ENCODE measurements at places on chromosomes 12 and 14. TPM values are rescaled to one million over a fixed set of nuclear protein-coding genes. Genes with fewer than 3 reads are reported as not detected.

- H3K4me3 ChIP-seq, result no peak overlapping the region
- no peak overlapping the region for H3K27ac ChIP-seq
- no peaks in the 10 kb centered on the region for H3K36me3 ChIP-seq
Measured at GRCh38 chr12:123805173-123805572, 43.1 kb downstream of the DNAH10 start.

- no peak overlapping the region for H3K27ac ChIP-seq
- H3K4me3 ChIP-seq, result no peak overlapping the region
- H3K4me1 ChIP-seq, result peaks cover 31% of the 10 kb centered on the region
Measured at GRCh38 chr14:45089813-45090212, 5.9 kb downstream of the PRPF39 start.

DNA sequence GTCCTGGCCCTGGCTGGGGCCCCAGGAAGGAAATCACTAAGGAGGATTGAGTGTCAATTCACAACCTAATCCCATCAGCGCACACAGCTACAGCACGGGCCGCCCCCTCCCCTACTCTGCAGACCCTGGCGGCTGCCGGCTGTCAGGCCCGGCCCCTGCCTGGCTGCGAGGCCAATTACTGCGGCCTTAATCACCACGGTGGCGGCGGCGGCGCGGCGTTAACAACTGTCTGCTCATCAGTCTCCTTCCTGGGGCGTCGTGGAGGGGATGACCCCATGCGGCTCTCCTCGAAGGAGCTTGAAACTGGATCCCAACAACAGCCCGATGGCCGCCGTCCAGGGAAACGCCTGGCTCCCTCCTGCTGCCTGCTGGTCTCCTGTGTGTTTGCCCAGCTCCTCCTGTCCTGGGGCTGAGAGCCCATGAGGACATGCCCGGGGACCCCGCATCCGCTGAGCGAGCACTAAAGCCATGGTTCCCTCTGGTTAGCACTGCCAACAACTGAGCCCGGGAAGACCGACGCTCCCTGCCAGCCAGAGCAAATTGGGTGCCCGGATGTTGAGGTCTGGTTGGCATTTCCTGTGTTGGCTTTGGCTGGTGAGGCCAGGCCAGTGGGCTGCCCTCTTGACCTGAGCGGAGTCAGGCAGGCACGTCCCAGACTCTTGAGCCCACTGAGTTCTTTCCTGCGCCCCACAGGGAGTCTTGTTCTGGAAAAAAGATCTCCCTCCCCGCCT, 21.8 kb upstream of the EIF2B2 start:
- H3K4me1 ChIP-seq, result peaks cover 16% of the 10 kb centered on the region
- H3K27ac ChIP-seq, result peak overlapping the region; percentile 59
- H3K27me3 ChIP-seq, result peaks cover 38% of the 10 kb centered on the region
- H3K4me3 ChIP-seq, result no peak overlapping the region

DNA sequence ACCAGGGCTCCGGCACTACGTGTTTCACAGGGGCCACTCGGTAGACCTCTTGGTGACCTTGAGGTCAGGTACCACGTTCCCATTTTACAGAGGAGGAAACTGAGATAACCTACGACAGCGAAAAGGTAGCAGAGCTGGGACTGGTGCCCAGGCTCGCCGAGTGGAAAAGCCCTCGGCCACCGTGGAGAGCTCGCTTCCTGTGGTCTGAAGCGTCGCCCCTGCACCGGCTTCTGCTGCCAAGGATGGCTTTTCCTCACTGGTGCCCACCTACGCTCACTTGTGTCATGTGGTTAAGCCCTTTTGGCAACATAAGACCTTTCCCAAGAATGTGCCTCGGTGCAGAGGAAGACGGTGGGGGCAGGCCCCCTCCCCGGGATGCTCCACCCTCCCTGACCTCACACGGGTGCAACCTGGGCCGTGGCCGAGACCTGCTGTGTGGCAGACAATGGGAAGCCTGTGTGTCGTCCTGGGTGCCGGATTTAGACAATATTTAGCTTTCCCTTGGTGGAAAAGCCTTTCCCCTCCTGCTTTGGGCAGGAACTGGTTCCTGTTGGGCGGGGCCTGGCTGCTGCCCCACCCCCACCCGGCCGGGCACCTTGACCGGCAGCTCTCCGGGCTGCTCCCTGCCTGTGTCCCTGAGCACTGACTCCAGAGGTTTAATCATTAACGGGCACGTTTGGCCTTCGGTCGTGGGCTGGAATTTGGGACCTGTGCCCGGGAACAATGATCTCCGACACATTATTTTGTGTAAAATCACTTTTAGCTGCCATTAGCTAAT, 32.4 kb upstream of the PPP1R13B start:
- H3K36me3 ChIP-seq, result no peaks in the 10 kb centered on the region
- peaks cover 22% of the 10 kb centered on the region for H3K4me1 ChIP-seq
- H3K27me3 ChIP-seq, result no peaks in the 10 kb centered on the region
- peak; percentile 72 for DNase-seq

DNA sequence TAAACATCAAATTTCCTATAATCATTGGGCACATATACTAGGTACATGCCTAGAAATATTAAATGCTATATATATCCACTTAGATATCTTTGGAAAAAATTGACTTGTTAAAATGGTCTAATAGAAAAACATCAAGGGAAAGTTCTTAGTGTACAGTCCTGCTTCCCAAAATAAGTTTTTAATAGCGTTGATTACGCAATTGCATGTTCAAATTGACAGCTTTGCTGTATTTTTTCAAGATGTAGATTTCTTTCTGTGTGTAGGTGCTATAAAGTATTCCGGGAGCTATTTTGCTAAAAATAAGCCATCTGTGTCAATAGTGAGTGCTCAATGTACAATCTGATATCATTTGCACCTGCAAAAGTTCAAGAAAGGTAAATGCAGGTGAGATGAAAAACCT, 463.9 kb upstream of the ATP2B1 start:
- H3K4me3 ChIP-seq, result no peak overlapping the region
- H3K27ac ChIP-seq, result no peak overlapping the region
- H3K4me1 ChIP-seq, result peaks cover 4% of the 10 kb centered on the region
- DNase-seq, result no peak
- no peaks in the 10 kb centered on the region for H3K27me3 ChIP-seq

DNA sequence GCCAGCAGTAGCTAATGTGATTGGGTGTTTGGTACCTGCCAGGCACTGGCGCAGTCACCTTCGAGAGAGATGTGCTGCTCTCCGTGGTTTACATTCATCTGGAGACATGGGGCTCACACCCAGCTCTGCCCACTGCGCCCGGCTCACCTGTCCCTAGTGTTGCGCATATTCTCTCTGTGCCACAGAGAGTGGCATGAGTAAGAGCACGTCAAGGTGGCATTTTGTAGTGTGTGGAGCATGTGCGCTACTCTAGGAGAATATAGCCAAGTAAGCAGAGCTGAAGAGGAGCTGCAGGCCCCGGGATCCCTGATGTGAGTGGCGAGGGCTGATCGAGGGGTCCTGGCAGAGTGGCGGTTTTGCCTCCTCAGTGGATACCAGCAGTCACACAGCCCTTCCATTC, 46.9 kb downstream of the TPCN1 start:
- DNase-seq, result no peak
- no peaks in the 10 kb centered on the region for H3K27me3 ChIP-seq
- H3K27ac ChIP-seq, result no peak overlapping the region
- H3K4me3 ChIP-seq, result no peak overlapping the region
- H3K36me3 ChIP-seq, result peaks cover 2% of the 10 kb centered on the region

- DNase-seq, result no peak
- peaks cover 4% of the 10 kb centered on the region for H3K36me3 ChIP-seq
- no peak overlapping the region for H3K27ac ChIP-seq
- no peaks in the 10 kb centered on the region for H3K27me3 ChIP-seq
- H3K4me1 ChIP-seq, result no peaks in the 10 kb centered on the region
Measured at GRCh38 chr12:34119366-34119765, 97.1 kb downstream of the ALG10 start.

GRCh38 chr14:101979666-101980065, 15.3 kb downstream of the DYNC1H1 start:
- no peak overlapping the region for H3K4me3 ChIP-seq
- H3K36me3 ChIP-seq, result peaks cover 30% of the 10 kb centered on the region
- no peaks in the 10 kb centered on the region for H3K27me3 ChIP-seq
- DNase-seq, result no peak
- no peak overlapping the region for H3K27ac ChIP-seq

DNA sequence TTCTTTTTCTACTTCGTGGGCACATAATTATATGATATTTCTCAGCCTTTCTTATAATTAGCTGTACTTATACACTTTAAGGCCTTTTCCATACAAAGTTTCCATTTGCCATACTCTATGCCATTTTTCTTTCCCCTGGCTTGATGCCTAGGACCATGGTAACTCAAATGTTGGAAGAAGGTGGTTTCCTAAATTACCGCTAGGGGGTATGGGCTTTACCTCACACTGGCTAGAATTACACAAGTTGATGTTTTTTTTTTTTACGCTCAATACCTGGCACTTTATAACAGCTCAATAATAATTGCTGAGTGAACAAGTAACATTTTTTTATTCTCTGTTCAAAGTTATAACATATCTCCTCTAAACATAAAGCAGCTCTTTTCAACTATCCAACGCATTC, 306.8 kb upstream of the LRFN5 start:
- no peaks in the 10 kb centered on the region for H3K27me3 ChIP-seq
- no peaks in the 10 kb centered on the region for H3K36me3 ChIP-seq
- no peak for DNase-seq
- peaks cover 6% of the 10 kb centered on the region for H3K4me1 ChIP-seq

DNA sequence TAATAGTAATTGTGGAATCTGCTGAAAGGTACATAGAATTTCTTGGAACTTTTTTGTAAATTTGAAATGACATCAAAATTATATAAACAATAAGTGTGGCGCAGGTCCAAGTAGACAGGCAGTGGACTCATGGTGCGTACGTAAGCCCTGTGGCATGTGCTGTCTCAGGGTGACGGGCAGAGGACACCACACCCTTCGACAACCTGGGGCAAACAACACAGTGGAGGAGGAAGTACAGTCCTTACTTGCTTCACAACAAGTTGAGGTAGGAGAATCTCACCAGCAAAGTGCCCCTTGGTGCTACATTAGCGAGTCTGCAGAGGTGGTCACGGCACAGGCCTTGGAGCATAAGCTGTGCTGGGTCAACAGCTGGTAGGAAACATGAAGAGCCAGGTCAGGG, 180.9 kb downstream of the AEBP2 start:
- DNase-seq, result no peak
- H3K36me3 ChIP-seq, result no peaks in the 10 kb centered on the region
- H3K4me1 ChIP-seq, result peaks cover 2% of the 10 kb centered on the region
- H3K27me3 ChIP-seq, result no peaks in the 10 kb centered on the region

DNA sequence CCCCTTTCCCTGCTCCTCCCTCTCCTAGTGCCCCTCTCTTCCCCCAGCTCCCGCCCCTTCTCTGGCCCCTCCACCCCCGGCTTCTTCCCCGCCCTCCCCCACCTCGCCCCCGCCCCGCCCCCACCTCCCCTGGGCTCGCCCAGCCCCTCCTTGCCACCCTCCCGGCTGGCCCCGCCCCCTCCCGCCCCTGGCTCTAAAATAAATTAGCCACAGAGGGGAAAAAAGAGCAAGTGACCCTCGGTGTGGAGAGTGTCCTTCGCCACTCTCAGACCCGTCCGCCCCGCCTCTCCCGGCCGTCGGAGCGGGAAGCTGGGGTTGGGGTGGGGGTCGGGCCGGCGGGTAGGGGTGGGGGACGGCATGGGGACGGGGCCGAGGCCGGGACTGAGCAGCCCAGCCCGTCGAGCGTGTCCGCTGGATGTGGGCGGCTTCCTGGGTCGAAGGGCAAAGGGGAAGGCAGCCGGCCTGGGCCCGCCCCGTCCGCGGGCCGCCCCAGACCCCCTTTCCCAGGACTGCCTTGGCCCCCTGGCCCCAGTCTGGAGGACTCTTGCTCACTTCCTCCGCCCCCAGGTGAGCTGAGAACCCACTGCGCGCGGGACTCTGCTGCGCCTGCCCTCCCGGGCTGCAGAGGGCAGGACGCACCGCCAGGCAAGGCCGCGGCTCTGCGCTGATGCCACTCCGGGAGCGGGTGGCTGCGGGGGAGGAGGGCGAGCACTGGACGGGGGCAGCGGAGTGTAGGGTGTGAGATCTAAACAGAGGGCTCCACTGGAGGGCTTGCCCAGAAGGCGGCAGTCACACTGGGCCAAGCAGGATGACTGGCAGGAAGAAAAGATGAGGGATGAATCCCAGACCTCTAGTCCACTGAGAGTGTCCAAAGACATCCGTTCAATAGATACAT, 570 bp upstream of the FIGNL2 start:
- peak overlapping the region; percentile 68 for H3K4me3 ChIP-seq

DNA sequence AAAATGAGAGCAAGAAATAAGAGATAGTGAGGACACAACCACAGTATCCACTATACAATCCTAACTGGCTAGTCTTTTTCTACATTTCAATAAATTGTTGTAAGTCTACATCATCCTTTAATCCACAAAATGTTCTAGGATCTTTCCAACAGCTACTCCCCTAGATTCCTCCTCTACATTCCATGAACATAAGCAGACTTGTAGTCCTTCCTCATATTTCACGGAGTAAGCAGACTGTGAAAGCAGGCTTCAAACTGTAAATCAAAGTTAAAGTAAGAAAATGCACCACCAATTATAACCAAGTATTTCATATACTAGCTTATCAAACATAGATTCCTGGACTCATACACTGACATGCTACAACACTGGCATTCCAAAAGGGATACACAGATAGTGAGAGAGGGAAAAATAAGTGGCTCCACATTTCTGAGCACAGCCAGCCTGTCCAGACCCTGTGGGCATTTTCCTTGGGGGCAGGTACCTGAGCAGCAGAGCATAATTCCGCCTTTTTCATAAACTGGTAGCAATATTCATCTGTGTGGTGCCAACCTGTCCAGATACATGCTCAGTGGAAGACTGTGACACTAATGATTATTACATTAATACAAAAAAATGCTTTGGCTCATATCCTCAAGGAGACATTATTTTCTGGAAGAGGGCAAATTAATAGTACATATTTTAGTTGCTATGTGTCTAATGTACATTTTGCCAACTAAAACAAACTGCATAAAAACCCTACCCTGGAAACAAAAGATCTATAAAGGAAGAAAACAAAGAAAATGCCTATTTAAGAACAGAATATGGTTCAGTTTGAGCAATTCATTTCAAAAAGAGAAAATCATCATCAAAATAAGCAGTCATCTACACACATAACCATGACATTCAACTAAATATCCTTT, 113.3 kb upstream of the FSCB start:
- no peaks in the 10 kb centered on the region for H3K27me3 ChIP-seq
- no peak for DNase-seq
- no peak overlapping the region for H3K27ac ChIP-seq
- H3K4me3 ChIP-seq, result no peak overlapping the region
- H3K4me1 ChIP-seq, result no peaks in the 10 kb centered on the region

- peaks cover 11% of the 10 kb centered on the region for H3K36me3 ChIP-seq
- peak overlapping the region; percentile 31 for H3K27ac ChIP-seq
- DNase-seq, result no peak
- H3K4me1 ChIP-seq, result no peaks in the 10 kb centered on the region
- no peaks in the 10 kb centered on the region for H3K27me3 ChIP-seq
Measured at GRCh38 chr12:50715174-50715573, 48.7 kb upstream of the ATF1 start.

GRCh38 chr12:68595241-68595640, 15.5 kb upstream of the RAP1B start:
- no peaks in the 10 kb centered on the region for H3K4me1 ChIP-seq
- no peak for DNase-seq
- no peaks in the 10 kb centered on the region for H3K36me3 ChIP-seq
- no peak overlapping the region for H3K27ac ChIP-seq
- no peaks in the 10 kb centered on the region for H3K27me3 ChIP-seq
- no peak overlapping the region for H3K4me3 ChIP-seq

Gene OTOGL
- 0.31 TPM for total RNA-seq

Gene MSI1
- 127 TPM for total RNA-seq

Gene LRIG3
- 75.3 TPM for total RNA-seq

Gene CBX5
- 271 TPM for total RNA-seq

Gene PKP2
- 103 TPM for total RNA-seq
